ENCODE measurements at places on chromosomes 2 and 18. TPM values are rescaled to one million over a fixed set of nuclear protein-coding genes. Genes with fewer than 3 reads are reported as not detected.

CYB5A gene
- total RNA-seq = 3.8 TPM

ZSWIM2 gene
- not detected for total RNA-seq

C2orf92 gene
- 4.5 TPM for total RNA-seq

D2HGDH gene
- total RNA-seq = 7.7 TPM

LHCGR gene
- not detected for total RNA-seq

MAL gene
- 30.4 TPM for total RNA-seq

RBFA gene
- 8.4 TPM for total RNA-seq

BARD1 gene
- total RNA-seq = 24.1 TPM

HRH4 gene
- total RNA-seq = 0.42 TPM

MC5R gene
- total RNA-seq = not detected

CRYGD gene
- total RNA-seq = not detected

SERPINB13 gene
- not detected for total RNA-seq

PRKD3 gene
- 67.9 TPM for total RNA-seq

HDAC4 gene
- total RNA-seq = 27.7 TPM

POTEI gene
- under 0.01 TPM for total RNA-seq

TMEM214 gene
- total RNA-seq = 10.7 TPM

HOXD8 gene
- not detected for total RNA-seq

FER1L5 gene
- not detected for total RNA-seq

CNDP1 gene
- total RNA-seq = not detected
